CD4-positive, alpha-beta T cell treated with Interleukin-4 for 1 hour (primary cell): ENCODE measurements at places on chromosomes 13 and 19.

- DNase-seq = no peak
Measured at GRCh38 chr19:32407004-32407992, 1.7 kb downstream of the DPY19L3 start.

DNA sequence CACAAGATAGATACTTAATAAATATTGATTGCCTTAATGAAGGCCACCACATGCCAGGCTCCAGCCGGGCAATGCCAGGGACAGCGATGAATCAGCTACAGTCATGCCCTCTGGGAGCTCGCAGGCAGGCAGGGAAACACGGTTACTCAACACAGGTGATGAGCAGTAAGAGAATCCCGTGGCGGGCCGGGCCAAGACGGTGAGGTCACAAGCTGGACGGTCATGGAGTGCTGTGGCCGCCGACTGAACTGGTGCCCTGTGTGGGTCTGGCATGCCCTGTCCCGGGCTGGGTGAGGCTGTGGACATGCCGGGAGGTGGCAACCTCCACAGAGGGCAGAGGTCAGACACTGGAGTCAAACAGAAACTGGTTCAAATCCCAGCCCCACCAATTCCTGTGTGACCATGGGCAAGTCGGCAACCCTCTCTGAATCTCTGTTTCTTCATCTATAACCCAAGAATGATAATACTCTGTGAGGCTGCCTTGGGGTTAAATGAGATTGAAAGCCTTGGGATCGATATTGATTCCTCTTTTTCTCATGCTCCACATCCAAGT, 13.2 kb upstream of the PAK4 start:
- no peak for DNase-seq

DNA sequence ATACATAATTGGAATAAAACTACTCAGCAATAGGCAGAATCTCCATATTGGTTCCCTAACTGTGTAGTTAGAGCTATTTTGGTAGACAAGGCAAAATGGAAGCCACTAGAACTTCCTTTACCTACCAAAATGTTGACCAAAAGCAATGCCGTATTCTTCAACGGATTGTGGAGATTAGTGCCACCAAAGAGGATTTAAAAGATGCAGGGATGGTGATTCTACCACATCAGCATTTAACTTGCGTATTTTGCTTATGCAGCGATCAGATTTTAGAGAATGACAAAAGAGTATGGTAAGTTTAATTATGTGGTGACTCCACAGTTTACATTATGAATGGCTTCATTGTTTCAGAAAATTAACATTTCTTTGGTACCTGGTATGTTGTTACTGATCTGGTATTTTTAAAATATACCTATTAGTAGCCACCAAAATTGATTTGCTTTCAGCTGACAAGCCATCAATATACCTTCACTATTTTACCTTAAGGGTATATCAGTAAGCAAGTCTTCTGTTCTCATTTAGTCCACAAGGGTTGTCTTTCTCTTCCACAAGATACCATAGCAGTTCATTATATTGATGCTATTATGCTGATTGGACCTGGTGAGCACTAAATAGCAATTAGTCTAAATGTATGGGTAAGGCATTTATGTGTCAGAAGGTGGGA, 1910.7 kb upstream of the PRR20A start:
- DNase-seq = no peak

DNA sequence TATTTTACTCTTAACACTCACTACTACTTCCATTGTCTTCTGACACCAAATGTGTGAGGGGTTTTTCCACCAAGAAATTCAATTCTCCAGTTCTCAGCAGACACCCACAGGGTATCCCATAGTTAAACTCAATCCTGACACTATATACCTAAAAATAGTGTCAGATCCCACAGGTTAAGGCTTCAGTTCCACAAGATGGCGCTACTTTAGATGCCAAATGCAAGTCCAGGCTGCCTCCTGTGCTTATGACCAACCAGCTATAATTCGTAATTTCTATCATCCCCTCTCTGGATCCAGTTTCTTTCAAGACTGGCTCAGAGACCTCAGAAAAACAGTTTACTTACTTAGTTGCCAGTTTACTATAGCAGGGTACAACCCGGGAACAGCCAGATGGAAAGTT, 1146.2 kb upstream of the SPRY2 start:
- no peak for DNase-seq

DNA sequence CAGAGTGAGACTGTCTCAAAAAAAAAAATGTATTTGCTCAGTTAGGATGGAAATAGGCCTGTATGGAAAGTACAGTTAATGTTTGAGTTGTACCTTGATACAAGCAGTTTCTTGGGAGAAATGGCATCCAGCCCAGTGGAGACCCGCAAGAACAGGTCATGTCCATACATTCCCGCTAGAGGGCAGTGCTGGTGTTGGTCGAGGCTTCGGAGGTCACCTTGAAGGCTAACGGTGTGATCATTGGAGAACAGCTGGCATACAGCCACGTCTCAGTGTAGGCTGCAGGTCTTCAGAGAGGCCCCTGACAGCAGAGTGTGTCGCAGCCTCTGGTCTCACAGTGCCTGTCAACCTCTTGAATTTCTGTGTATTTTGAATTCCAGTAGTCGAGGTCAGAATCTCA, 7.5 kb downstream of the ZNF610 start:
- peak; percentile 64 for DNase-seq

DNA sequence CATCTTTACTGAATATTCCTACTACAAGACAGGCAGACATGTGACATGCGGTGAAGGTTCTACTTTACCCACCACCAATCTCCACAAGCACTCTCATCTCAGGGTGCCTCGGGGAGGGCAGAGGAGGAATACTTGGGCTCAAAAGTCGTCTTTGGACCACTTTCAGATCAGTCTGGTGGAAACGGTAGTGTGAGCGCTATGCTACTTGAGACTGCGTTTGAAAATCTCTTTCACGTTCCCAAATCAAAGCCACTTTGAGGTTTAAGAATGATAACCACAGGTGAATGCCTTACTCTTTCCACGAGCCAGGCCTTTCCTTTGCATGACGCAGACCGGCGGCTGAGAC, 1.5 kb upstream of the SOX1 start:
- DNase-seq = no peak

GRCh38 chr19:47486900-47487299, 2.9 kb upstream of the KPTN start:
- DNase-seq = no peak

DNA sequence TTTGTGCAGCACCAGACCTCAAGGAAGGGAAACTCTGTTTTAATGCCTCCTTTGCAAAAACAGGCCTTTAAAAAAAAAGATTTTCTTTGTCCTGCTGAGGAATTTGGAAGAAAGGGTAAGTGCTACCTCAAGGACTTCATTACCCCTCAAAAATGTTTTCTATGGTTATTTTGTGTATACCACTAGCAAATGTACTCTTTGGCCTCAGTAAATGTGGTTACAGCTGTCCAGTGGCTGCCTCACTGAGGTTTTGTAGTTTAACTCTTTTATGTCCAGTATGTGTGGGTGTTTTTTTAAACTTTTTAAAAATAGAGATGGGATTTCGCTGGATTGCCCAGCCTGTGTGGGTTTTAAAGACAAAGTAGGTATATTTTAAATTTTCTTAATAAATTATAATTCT, 42.2 kb upstream of the TSC22D1 start:
- no peak for DNase-seq

DNA sequence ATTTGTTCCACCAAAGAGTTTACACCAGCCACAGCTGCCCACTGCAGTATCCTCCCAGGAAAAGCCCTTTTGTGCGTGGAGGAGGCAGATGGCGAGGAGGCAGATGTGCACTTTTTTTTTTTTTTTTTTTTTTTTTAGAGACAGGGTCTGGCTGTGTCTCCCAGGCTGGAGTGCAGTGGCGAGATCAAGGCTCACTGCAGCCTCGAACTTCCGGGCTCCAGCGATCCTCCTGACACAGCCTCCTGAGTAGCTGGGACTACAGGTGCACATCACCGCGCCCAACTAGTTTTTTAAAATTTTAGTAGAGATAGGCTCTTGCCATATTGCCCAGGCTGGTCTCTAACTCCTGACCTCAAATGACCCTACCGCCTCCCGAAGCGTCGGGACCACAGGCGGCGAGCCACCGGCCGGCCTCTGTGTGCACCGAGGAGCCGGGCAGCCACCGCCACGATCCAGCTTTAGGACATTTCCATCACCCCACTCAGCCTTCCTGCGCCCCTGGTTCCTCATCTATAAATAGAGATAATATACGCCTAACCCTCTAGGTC, 563 bp upstream of the PDCD5 start:
- no peak for DNase-seq

GRCh38 chr19:50173127-50173526, 10.0 kb upstream of the IZUMO2 start:
- no peak for DNase-seq

GRCh38 chr19:12948612-12949362, 3.1 kb downstream of the RAD23A start:
- no peak for DNase-seq

GRCh38 chr13:113046883-113047244, 58.7 kb upstream of the F7 start:
- no peak for DNase-seq

DNA sequence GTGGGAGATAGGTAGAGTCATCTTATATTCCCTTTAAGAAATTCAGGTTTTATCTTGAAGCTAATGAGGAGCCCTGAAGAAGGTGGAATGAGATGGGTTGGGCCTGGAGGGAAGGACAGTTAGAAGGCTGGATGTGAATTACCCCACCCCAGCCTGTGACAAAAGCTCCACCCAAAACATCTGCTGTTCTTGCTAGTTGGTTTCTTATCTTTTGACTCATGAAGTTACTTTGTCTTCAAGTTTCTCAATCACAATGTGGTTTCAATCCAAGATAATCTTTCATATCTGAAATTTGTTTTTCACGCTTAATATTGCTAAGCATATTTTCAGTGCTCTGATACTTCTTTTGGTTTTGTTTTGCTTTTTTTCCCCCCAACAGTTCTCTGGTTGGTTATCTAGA, 38.3 kb upstream of the HMGB1 start:
- DNase-seq = no peak

GRCh38 chr19:17471410-17472125, 1.2 kb downstream of the SLC27A1 start:
- DNase-seq = no peak

GRCh38 chr13:113114511-113115362, 7.9 kb upstream of the F10 start:
- no peak for DNase-seq

DNA sequence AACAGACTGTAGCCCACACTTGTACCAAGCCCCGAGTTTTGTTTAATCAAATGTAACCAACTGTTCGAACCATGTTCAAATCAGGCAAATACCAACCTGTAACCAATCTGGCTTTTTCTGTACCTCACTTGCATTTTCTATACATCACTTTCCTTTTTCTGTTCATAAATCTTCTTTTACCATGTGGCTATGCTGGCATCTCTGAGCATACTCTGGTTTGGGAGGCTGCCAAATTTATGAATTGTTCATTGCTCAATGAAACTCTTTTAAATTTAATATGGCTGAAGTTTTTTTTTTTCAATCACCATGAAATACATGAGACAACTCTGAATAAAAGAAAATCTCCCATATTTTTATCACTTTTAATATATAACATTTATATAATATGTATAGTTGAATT, 256.1 kb downstream of the SLITRK6 start:
- DNase-seq = no peak

- no peak for DNase-seq
Measured at GRCh38 chr19:2424686-2425621, 2.4 kb downstream of the TIMM13 start.

GRCh38 chr13:73251626-73252265, 192.9 kb downstream of the KLF5 start:
- no peak for DNase-seq

- no peak for DNase-seq
Measured at GRCh38 chr13:21130116-21130515, 46.2 kb downstream of the SKA3 start.

GRCh38 chr13:19882231-19882630, 18.8 kb upstream of the ZMYM5 start:
- no peak for DNase-seq

- no peak for DNase-seq
Measured at GRCh38 chr13:76745261-76746200, 140.7 kb downstream of the KCTD12 start.

DNA sequence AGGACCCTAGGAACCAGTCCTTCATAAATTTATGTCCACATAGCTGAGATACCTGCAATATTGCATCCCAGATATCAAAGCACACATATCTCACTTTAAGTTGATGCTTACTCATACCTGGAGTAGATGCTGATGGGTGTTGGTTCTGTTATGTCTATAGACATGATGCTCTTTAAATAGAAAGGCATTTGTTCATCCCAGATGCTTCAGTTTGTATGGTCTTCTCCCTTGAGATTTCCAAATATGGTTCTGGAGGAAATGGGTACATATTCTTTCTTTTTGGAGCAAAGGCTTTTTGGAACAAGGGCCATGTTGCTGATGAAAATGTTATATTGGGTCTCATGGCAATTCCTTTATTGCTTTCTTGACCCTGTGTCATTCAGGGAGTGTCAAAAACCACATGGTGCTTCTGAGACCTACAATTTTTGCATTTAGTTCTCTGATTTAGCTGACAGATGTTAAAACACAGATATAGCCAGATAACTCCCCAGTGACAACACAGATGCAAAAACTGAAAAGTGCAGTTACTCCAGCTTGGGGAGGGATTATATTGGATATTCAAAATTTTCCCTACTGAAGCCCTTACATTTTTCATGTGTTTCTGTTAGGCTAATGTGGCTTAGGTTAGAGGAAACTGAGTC, 211.4 kb downstream of the KCNRG start:
- no peak for DNase-seq

DNA sequence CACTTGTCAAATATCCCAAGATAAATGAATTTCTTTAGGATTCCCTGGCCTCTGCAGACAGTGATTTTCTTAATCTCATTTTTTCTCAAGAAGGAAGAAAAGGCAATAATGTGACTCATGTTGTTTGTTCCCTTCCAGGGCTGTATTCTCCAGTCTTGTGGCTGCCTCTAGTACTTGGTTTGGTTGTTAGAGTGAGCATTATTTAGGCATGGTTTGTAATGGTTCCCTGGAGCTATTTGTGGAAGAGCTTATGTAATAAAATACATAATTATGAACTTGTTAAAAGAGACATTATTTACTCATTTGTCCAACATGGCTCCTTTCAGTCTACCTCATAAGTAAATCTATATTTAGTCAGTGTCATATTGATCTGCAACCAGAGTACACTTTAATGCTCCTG, 270.4 kb downstream of the DCT start:
- DNase-seq = no peak

GRCh38 chr19:6234527-6234926, 45.2 kb downstream of the MLLT1 start:
- DNase-seq = no peak

DNA sequence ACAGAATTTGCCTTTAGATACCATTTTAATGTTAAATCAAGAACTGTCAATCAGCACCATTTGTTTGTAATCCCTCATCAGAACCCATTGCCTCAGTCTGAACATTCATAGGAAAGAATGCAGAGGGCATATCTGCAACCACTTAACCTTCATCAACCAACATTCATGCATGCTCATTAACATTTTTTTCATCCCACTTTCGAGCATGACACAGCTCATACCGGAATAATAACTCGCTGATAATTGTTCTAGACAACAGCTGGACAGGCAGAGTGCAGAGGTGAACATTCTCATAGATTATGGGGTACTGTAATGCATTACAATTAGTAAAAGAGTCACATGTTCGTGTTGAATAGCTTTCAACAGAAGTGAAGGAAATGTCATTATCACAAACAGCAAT, 216.8 kb downstream of the DIAPH3 start:
- DNase-seq = no peak

- DNase-seq = no peak
Measured at GRCh38 chr13:33865945-33866344, 48.0 kb downstream of the RFC3 start.

GRCh38 chr19:52665027-52665426, 26.9 kb upstream of the ZNF83 start:
- no peak for DNase-seq

GRCh38 chr19:28066161-28066560, 1146.8 kb downstream of the UQCRFS1 start:
- no peak for DNase-seq

- no peak for DNase-seq
Measured at GRCh38 chr19:51354103-51354741, 12.0 kb downstream of the ETFB start.
